Vein endothelial cell (primary cell): ENCODE measurements at places on chromosomes 16 and 17. TPM values are rescaled to one million over a fixed set of nuclear protein-coding genes. Genes with fewer than 3 reads are reported as not detected.

Gene CMTM1
- 2.3 and 3.1 TPM in 2 replicates for total RNA-seq

Gene TSNAXIP1
- 0.33 and 0.67 TPM in 2 replicates for total RNA-seq

Gene ARHGAP44
- under 0.01 and 0.76 TPM in 2 replicates for total RNA-seq

Gene RNF222
- not detected in 2 replicates for total RNA-seq

Gene ENO3
- total RNA-seq: 1.5 and 1.6 TPM in 2 replicates

Gene PARD6A
- 1.3 and 2.2 TPM in 2 replicates for total RNA-seq

Gene G6PC1
- not detected in 2 replicates for total RNA-seq

Gene CA4
- total RNA-seq: 2.0 TPM in 1 of 2 replicates, not detected in the other

Gene TAT
- total RNA-seq: not detected in 2 replicates

Gene SNX11
- 14.7 and 17.0 TPM in 2 replicates for total RNA-seq

Gene ZG16
- not detected in 2 replicates for total RNA-seq

Gene NPIPB13
- total RNA-seq: 0.96 and 3.6 TPM in 2 replicates

Gene NDUFB10
- 118 and 137 TPM in 2 replicates for total RNA-seq

Gene SRL
- under 0.01 and 0.10 TPM in 2 replicates for total RNA-seq

Gene KRT33B
- total RNA-seq: not detected in 2 replicates

Gene ZFP3
- 2.0 and 2.7 TPM in 2 replicates for total RNA-seq

Gene WFIKKN1
- under 0.01 and 0.19 TPM in 2 replicates for total RNA-seq

Gene KRT25
- not detected in 2 replicates for total RNA-seq

Gene GJD3
- total RNA-seq: 0.38 and 0.65 TPM in 2 replicates

Gene PRAC1
- not detected in 2 replicates for total RNA-seq

Gene OTOP3
- total RNA-seq: not detected in 2 replicates

Gene TBC1D3I
- 0.57 TPM in 1 of 2 replicates, not detected in the other for total RNA-seq

Gene NOTUM
- under 0.01 and 0.76 TPM in 2 replicates for total RNA-seq

Gene UBFD1
- 91.8 and 97.7 TPM in 2 replicates for total RNA-seq

Gene WIPF2
- 10.9 and 13.1 TPM in 2 replicates for total RNA-seq

Gene SCIMP
- not detected in 2 replicates for total RNA-seq

Gene FBXL16
- total RNA-seq: under 0.01 and 0.29 TPM in 2 replicates

Gene TBC1D28
- total RNA-seq: not detected in 2 replicates

Gene FLOT2
- 92.9 and 102 TPM in 2 replicates for total RNA-seq

Gene SGCA
- not detected in 2 replicates for total RNA-seq

Gene GUCY2D
- total RNA-seq: not detected in 2 replicates

Gene UTS2R
- not detected in 2 replicates for total RNA-seq

Gene DPEP3
- total RNA-seq: not detected in 2 replicates

Gene FKBP10
- 140 and 194 TPM in 2 replicates for total RNA-seq

Gene FBXO39
- total RNA-seq: 0.19 and 5.9 TPM in 2 replicates

Gene ANKRD40CL
- total RNA-seq: not detected in 2 replicates

Gene TBX6
- 0.10 and 0.33 TPM in 2 replicates for total RNA-seq

Gene ASPA
- not detected in 2 replicates for total RNA-seq

Gene PEX12
- total RNA-seq: 4.4 and 4.9 TPM in 2 replicates

Gene C16orf54
- not detected in 2 replicates for total RNA-seq

Gene C1QL1
- total RNA-seq: not detected in 2 replicates

Gene TMC5
- total RNA-seq: not detected in 2 replicates

Gene ZDHHC7
- total RNA-seq: 57.2 and 64.7 TPM in 2 replicates

Gene ASPHD1
- 0.33 and 0.48 TPM in 2 replicates for total RNA-seq

Gene PMFBP1
- total RNA-seq: not detected in 2 replicates

Gene KRTAP4-4
- not detected in 2 replicates for total RNA-seq

Gene HSPB9
- not detected in 2 replicates for total RNA-seq

Gene KRT34
- total RNA-seq: not detected in 2 replicates

Gene KRT12
- not detected in 2 replicates for total RNA-seq

Gene MTHFSD
- total RNA-seq: 13.6 and 19.6 TPM in 2 replicates

Gene JUP
- total RNA-seq: 258 and 336 TPM in 2 replicates

Gene SPATA22
- total RNA-seq: 0.65 TPM in 1 of 2 replicates, not detected in the other

Gene C1QTNF1
- 2.9 and 4.3 TPM in 2 replicates for total RNA-seq
